CD4-positive, alpha-beta T cell treated with Interferon alpha-2 for 1 hour (primary cell): ENCODE measurements at places on chromosomes 2 and 18.

- DNase-seq, result no peak
Measured at GRCh38 chr2:102294802-102295489, 16.4 kb upstream of the IL1RL1 start.

- DNase-seq, result no peak
Measured at GRCh38 chr2:188937228-188938220, 36.6 kb upstream of the COL3A1 start.

- DNase-seq, result no peak
Measured at GRCh38 chr2:205814039-205814364, 131.7 kb downstream of the NRP2 start.

- DNase-seq, result no peak
Measured at GRCh38 chr2:107383691-107384090, 443.0 kb upstream of the RGPD4 start.

DNA sequence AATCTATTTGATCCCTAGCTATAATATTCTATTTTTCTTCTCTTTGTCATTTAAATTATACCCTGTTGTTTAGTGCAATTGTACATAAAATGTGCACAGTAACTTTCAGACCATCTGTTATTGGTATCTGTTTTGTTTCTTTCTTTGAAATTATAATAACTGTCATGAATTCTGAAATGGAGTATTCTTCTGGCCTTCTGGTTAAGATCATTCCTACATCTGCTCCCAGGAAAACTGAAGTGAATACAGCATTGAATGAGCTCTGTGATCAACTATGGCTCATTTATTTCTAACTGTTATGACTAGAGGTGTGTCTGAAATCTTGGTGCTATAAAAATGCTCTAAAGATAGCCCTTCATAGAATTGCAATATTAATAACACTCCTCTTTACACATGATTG, 788.4 kb upstream of the TMEFF2 start:
- no peak for DNase-seq
